Aorta (tissue), 5 donors: ENCODE measurements at places on chromosomes 4 and X. TPM values are rescaled to one million over a fixed set of nuclear protein-coding genes. Genes with fewer than 3 reads are reported as not detected.

CLCN4 gene
- 3.8 TPM for total RNA-seq

SPIN2A gene
- total RNA-seq, result 1.5 TPM

CT45A3 gene
- total RNA-seq, result not detected

DCLK2 gene
- 17.9 TPM for total RNA-seq

GAB3 gene
- total RNA-seq, result 5.2 TPM

CACNA1F gene
- total RNA-seq, result 0.42 TPM

DNA sequence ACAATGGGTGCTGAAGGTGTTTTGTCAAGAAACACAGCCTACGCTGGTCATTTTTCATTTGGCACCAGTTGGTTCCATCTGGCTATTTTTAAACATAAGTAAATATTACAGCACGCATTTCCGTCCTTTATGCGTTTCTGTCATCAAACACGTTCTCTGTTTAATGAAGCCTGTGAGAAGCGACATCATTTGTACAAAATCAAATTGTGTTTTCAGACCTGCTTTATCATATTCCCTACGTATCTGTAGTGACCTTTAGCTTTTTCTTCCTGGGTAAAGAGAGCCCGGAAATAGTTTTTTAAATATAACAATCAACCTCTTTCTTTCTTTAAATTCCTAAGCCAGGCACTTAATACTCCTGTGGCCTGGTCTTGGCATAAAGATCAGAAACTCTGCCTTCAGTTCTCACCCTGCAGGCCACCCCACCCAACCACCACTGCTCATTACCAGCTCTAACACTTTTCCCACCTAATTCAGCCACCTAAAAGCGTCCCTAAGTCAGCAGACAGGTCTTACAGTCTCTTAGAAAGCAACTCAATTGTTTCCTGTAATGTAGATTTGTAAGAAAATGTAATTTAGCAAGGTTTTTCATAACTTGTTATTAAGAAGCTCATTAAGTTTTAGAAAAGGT is 30.4 kb downstream of the ACSL1 start:
- no peak for DNase-seq
- H3K27ac ChIP-seq, result no peak overlapping the region
- peaks cover 2% of the 10 kb centered on the region for H3K36me3 ChIP-seq
- no peaks in the 10 kb centered on the region for H3K4me1 ChIP-seq
- H3K4me3 ChIP-seq, result no peak overlapping the region
- no peaks in the 10 kb centered on the region for H3K27me3 ChIP-seq

- H3K27ac ChIP-seq, result no peak overlapping the region
- no peak for DNase-seq
- no peaks in the 10 kb centered on the region for H3K27me3 ChIP-seq
- no peaks in the 10 kb centered on the region for H3K36me3 ChIP-seq
These were observed 409.4 kb downstream of the UBE2NL start for GRCh38 chrX:144293229-144293628.

DNA sequence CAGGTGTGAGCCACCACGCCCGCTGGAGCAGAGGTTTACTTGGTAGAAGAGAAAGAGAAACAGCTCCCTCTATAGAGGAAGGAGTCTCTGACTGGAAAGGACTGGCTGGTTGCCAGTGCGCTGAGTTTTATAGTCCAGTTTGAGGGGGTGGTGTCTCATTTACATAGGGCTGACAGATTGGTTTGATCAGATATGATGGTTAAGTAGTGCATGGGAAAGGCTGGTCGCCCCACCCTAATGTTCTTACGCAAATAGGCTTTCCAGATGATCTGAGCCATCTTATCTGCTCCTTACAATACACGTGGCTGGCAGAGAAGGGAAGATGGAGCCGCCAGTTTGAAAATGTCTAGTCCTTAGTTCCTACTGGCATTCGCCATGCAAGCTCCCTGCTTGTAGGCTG is 439.5 kb downstream of the NAF1 start:
- H3K27ac ChIP-seq, result no peak overlapping the region
- H3K36me3 ChIP-seq, result no peaks in the 10 kb centered on the region
- H3K4me3 ChIP-seq, result no peak overlapping the region
- no peaks in the 10 kb centered on the region for H3K4me1 ChIP-seq
- H3K27me3 ChIP-seq, result no peaks in the 10 kb centered on the region

GRCh38 chr4:38621028-38621684 is 42.8 kb upstream of the KLF3 start:
- no peaks in the 10 kb centered on the region for H3K4me1 ChIP-seq
- no peak overlapping the region for H3K4me3 ChIP-seq
- no peak for DNase-seq
- no peaks in the 10 kb centered on the region for H3K27me3 ChIP-seq

GRCh38 chr4:79362626-79363025 is 36.8 kb upstream of the NAA11 start:
- H3K4me3 ChIP-seq, result no peak overlapping the region
- H3K4me1 ChIP-seq, result no peaks in the 10 kb centered on the region
- no peak for DNase-seq
- no peaks in the 10 kb centered on the region for H3K36me3 ChIP-seq

GRCh38 chrX:155169881-155170280 is 46.4 kb upstream of the VBP1 start:
- no peak overlapping the region for H3K27ac ChIP-seq
- H3K27me3 ChIP-seq, result no peaks in the 10 kb centered on the region
- H3K4me1 ChIP-seq, result no peaks in the 10 kb centered on the region
- no peak overlapping the region for H3K4me3 ChIP-seq

GRCh38 chr4:1218634-1219565 is 30.0 kb downstream of the CTBP1 start:
- H3K4me1 ChIP-seq, result no peaks in the 10 kb centered on the region
- no peak overlapping the region for H3K4me3 ChIP-seq
- no peak overlapping the region for H3K27ac ChIP-seq
- no peaks in the 10 kb centered on the region for H3K27me3 ChIP-seq
- peaks cover 11% of the 10 kb centered on the region for H3K36me3 ChIP-seq

DNA sequence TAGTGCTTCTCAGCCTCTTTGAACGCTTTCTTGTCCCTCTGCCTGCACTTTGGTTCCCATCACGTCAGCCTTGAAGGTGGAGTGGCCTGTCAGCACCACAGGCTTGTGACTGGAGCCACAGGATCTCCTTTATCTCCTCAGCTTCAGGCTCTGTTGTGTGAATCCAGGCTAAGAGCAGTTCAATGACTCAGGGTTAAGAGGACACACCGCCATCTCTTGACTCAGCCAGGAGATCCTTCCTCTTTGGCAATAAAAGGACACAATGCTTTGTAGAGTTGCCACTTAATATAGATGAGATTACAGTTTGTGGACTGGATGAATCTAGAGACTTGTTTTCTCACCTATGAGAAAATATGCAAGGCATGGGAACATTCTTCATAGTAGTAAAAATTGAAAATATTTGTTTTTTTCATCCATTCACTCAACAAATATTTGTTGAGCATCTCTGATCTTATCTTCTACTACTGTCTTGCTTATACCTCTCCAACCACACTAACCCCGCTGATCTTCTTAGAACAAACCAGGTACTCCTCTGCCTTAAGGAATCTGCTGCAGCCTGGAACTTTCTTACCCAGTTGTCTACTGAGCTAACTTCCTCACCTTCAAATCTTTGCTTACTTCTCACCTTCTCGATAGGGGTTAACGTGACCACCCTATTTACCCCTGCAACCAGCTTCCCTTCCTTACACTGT is 62.3 kb downstream of the UCHL1 start:
- no peak for DNase-seq
- H3K27ac ChIP-seq, result no peak overlapping the region
- H3K36me3 ChIP-seq, result no peaks in the 10 kb centered on the region
- H3K27me3 ChIP-seq, result no peaks in the 10 kb centered on the region

GRCh38 chr4:92175250-92175649 is 128.5 kb upstream of the GRID2 start:
- no peak overlapping the region for H3K4me3 ChIP-seq
- H3K27ac ChIP-seq, result no peak overlapping the region
- no peak for DNase-seq
- H3K27me3 ChIP-seq, result no peaks in the 10 kb centered on the region

GRCh38 chrX:138020941-138021340 is 455.0 kb downstream of the ZIC3 start:
- DNase-seq, result no peak
- no peak overlapping the region for H3K4me3 ChIP-seq
- H3K4me1 ChIP-seq, result no peaks in the 10 kb centered on the region
- H3K36me3 ChIP-seq, result no peaks in the 10 kb centered on the region

GRCh38 chrX:12700745-12701144 is 90.5 kb upstream of the PRPS2 start:
- no peaks in the 10 kb centered on the region for H3K36me3 ChIP-seq
- no peaks in the 10 kb centered on the region for H3K4me1 ChIP-seq
- DNase-seq, result no peak
- H3K4me3 ChIP-seq, result no peak overlapping the region
- H3K27me3 ChIP-seq, result no peaks in the 10 kb centered on the region

DNA sequence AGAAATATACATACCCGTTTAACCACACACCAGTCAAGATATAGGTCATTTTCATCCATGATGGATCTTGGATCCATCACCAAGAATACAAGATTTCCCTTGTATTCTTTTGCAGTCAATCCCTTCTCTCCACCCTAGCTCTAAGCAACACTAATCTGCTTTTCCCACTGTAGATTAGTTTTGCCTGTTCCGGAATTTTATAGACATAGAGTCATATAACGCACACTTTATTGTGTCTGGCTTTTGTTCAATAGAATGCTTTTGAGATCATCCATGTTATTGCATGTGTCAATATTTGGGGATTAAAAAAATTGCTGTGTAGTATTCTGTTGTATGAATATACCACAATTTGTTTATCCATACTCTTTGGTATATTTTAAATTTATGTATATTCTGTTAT is 235.6 kb upstream of the BCOR start:
- H3K27ac ChIP-seq, result no peak overlapping the region
- H3K36me3 ChIP-seq, result no peaks in the 10 kb centered on the region
- no peaks in the 10 kb centered on the region for H3K4me1 ChIP-seq
- no peak overlapping the region for H3K4me3 ChIP-seq
- H3K27me3 ChIP-seq, result no peaks in the 10 kb centered on the region

- no peak for DNase-seq
- no peak overlapping the region for H3K4me3 ChIP-seq
- no peaks in the 10 kb centered on the region for H3K4me1 ChIP-seq
- H3K27me3 ChIP-seq, result no peaks in the 10 kb centered on the region
These were observed 892.6 kb upstream of the FRG1 start for GRCh38 chr4:189048119-189048518.
